ENCODE measurements at places on chromosomes 3 and 15.

DNA sequence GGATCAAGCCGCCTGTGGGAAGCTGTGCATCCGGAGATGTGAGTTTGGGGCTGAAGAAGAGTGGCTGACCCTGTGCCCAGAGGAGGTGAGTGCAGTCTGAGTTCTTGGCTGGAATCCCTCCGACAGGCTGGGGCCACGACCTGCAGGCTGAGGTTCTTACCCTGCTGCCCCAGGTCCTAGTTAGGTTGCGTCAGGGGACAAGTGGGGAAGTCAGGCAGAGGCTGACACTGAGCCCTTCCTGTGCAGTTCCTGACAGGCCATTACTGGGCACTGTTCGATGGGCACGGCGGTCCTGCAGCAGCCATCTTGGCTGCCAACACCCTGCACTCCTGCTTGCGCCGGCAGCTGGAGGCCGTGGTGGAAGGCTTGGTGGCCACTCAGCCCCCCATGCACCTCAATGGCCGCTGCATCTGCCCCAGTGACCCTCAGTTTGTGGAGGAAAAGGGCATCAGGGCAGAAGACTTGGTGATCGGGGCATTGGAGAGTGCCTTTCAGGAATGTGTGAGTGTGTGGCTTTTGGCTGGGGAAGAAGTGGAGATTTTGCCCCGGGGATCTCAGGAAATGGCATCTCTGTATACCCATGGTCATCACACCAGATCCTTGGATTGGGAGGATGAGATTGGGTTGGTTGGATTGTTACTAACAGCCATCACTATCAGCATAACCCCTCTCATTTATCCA lies 1.3 kb downstream of the PPM1M start:
- DNase-seq = no peak

DNA sequence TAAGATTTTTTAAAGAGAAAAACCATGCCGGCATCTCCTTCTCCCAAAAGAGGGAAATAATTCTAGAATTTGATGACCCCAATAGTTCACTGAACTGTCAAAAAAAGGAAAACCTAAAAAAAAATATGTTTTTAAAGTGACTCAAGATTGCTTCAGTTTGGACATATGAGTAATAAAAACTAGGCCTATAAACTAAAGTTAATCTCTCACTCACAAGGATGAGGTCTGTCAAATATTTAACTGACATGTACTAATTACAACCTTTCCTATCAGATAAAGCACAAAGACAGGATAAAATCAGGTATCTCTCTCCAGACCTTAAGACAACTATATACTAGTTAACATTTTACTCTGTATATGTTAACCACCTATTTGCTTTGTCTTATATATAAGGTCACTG lies 231.9 kb downstream of the NSUN3 start:
- no peak for DNase-seq

DNA sequence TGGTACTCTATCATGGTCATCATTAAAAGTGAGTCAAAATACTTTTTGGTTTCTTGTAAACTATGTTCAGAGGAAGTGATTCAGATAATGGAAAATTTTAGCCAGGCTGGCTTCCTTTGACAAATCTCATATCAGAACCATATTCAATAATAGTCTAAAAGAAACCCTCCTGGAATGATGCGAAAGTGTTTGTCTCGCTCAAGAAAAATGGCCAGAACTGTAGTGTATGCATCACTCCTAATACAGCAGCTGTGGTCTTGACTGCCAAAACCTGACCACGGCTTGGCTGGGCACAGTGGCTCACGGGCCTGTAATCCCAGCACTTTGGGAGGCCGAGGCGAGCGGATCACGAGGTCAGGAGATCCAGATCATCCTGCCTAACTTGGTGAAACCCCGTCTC lies 35.6 kb upstream of the KCNMB2 start:
- DNase-seq = no peak

- DNase-seq = peak; percentile 62
These were observed 36.2 kb downstream of the GLB1 start for GRCh38 chr3:33060609-33061337.

- DNase-seq = no peak
These were observed 14.9 kb upstream of the MYH15 start for GRCh38 chr3:108525256-108525655.

DNA sequence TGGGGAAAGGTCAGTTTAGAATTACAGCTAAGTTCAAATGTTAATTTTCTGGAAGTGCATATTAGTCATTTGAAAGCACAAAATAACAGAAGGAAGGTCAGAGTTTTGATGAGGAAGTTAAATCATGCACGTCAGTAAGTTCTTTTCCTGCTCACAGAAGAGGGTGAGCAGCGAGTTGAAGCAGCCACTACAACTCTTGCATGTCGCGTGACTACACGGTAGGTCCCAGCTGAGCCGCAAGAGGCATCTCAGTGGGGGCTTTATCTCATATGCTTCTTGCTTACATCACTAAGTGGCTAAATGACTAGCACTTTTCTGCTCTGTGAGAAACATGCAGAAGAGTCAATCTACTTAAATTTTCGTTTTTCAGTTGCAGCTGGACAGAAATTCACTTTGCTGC lies 21.3 kb upstream of the SEC62 start:
- DNase-seq = peak; percentile 3

GRCh38 chr15:89482139-89482538 lies 14.2 kb downstream of the RHCG start:
- DNase-seq = no peak

DNA sequence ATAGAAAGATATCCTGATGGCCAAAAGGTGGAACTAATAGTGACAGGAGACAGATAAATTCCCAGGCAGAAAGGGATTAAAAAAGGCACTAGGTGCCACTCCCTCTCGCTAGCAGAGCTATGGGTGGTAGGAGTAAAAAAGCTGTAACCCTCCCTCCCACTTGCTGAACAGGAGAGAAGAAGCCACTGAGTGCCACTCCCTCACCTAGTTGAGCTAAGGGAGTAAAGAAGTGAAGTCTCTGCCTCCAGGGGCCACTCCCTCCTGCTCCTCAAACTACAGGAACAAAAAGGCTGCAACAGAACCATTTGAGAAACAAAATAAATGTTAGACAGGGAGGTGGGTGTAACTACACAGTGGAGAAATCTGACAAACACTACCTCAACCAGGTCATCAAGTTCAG lies 276.2 kb upstream of the EPHA6 start:
- no peak for DNase-seq

DNA sequence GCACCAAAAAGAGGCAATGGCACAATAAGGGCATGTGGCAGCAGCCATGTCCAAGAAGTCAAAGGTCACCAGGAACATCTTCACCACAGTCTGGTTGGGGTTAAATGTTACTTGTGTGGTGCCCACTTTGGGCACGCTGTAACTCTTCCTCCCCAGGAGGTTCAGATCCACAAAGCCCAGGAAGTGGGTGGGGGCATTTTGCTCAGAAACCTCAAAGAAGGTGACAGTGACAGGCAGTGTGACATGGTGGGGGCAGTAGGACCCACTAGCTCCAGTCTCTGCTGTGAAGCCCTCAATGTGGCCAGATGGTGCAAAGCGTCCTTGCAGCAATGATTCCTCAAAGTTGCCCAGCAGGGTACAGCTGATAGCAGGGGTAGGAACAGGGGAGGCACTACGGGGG lies 5.8 kb downstream of the ZNF80 start:
- peak; percentile 27 for DNase-seq

DNA sequence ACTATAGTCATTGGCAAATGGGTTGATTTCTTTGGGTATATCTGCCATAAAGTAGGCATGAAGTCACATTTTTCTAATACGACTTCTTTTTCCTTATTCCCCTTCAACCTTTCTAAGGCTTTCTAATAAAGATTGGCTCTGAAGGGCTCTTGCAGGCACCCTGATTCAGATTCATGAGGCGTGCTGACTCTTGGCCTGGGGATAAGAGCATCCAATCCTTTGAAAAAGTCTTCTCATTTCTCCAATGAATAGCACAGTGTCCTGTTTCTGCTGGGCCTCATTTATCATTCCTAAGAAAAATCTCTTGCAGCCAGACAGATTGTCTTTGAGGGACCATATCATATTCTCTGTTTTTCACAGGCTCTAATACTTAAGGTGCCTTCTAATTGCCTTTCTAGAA lies 32.3 kb upstream of the BNIP2 start:
- no peak for DNase-seq

GRCh38 chr3:169239756-169240155 lies 423.8 kb downstream of the MECOM start:
- DNase-seq = no peak

- no peak for DNase-seq
These were observed 84.5 kb downstream of the ZIC1 start for GRCh38 chr3:147493666-147494065.

DNA sequence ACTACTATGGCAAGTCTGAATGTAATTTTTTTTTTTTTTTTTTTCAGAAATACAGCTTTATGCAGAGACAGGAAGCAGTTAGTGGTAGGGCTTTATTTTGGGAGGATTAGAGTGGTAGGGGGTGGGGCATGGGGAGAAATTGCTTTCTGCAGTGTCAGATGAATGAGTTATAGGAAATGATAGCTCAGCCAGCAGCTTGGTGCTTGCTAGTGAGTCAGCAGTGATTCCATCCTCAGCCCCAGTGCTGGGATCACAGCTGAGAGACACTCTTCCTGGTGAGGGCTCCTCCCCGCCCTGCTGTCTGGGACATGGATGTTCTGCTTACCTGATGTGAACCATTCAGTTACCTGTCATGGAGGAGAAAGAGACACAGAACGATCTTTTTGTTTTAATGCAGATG lies 39.6 kb downstream of the SEMA6D start:
- no peak for DNase-seq

- DNase-seq = peak; percentile 22
These were observed 640 bp downstream of the MB21D2 start for GRCh38 chr3:192917028-192917403.

- DNase-seq = no peak
These were observed 20.8 kb upstream of the DUSP7 start for GRCh38 chr3:52076896-52077780.

GRCh38 chr3:195709676-195710085 lies 11.1 kb upstream of the MUC20 start:
- no peak for DNase-seq

DNA sequence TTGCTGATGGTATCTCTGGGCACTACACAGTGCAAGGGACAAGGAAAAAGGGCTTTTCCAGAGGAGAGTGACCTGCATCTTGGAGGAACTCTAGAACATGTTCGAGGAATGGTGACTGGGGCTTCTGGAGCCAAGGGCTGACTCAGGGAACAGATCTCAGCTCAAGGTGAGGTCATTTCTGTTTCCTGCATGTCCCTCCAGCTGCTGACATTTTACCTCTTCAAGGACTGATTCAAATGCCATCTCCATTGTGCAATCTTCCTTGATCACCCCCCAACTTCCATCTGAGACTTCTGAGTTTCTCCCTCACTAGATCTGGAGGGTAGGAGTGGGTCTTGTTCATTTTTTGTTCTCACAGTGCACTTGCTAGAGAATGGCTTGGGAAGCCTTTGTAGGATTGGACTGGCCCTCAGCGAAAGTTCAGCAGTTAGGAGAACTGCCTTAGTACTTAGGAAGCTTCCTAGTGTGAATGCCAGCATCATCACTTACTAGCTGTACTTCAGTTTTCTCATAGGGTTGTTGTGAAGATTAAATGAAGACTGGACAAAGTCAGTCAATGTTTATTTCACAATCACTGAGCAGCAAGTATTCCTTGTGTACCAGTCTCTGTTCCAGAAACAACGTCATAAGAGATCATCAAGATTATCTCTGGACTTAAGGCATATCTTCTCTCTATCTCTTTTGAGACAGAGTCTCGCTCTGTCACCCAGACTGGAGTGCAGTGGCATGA lies 2.6 kb upstream of the IDH3A start:
- no peak for DNase-seq

- DNase-seq = no peak
These were observed 16.2 kb downstream of the DHFR2 start for GRCh38 chr3:94046533-94046932.

GRCh38 chr15:69093127-69093526 lies 67.3 kb upstream of the GLCE start:
- DNase-seq = no peak

- DNase-seq = no peak
These were observed 9.3 kb downstream of the FOXL2 start for GRCh38 chr3:138937690-138938055.

GRCh38 chr3:146634346-146634745 lies 29.2 kb upstream of the PLSCR5 start:
- no peak for DNase-seq

GRCh38 chr3:462851-463250 lies 266.3 kb downstream of the CHL1 start:
- no peak for DNase-seq

- no peak for DNase-seq
These were observed 251.4 kb upstream of the TGFBR2 start for GRCh38 chr3:30354972-30355371.

- DNase-seq = no peak
These were observed at the start of gene FETUB for GRCh38 chr3:186639778-186640472. TSS of gene FETUB (plus strand) at chr3:186640399. CDS start at chr3:186640461, 62 bp downstream.

- no peak for DNase-seq
These were observed 308.7 kb downstream of the MAGI1 start for GRCh38 chr3:65729973-65730372.

GRCh38 chr15:76553564-76553963 lies 217.0 kb downstream of the ISL2 start:
- DNase-seq = no peak

- no peak for DNase-seq
These were observed 71.7 kb downstream of the NEDD4 start for GRCh38 chr15:55921744-55922143.

DNA sequence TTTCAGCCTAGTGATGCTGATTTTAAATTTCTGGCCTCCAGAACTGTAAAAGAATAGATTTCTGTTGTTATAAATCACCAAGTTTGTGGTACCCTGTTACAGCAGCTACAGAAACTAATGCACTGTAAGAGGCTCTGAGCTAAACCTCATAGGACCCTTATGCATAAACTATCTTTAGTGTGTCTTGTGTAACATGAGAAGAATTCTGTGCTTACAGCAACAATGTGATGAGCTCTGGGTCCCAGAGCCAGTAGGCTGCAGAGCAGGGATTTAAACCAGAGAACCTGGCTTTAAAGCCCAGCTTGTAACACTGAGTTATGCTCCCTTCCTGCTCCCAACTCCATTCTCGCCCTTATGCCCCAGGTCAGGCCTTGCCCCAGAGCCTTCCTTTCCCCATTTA lies 113.1 kb downstream of the THSD4 start:
- DNase-seq = no peak

- no peak for DNase-seq
These were observed 36.3 kb upstream of the TMC3 start for GRCh38 chr15:81410318-81410753.

- DNase-seq = no peak
These were observed 51.4 kb downstream of the OXNAD1 start for GRCh38 chr3:16316396-16316795.

DNA sequence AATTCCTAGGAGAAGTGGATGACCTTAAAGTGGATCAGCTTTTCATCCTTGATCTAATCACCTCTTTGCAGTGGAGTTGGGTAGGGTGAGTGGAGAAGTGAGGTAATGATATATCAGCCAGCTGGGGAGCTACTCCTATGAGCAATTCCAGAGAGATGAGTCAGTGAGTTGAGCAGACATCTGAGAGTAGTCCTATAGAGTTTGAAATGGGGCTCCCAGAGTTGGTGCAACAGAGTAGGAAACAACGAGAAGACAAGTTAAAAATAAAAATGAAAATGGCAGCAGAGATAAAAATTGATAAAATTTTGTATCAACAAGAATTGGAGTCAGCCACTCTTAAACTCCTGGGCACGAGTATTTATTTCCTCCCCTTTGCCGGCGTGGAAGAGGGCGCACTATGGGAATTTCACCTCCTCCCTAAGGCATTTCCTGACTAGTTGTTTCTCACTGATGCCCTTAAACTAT lies 150.8 kb upstream of the DPH6 start:
- no peak for DNase-seq

- DNase-seq = no peak
These were observed 46.9 kb downstream of the PIK3R4 start for GRCh38 chr3:130699765-130700164.

- DNase-seq = no peak
These were observed 45.0 kb downstream of the PDHB start for GRCh38 chr3:58388550-58389091.

- DNase-seq = no peak
These were observed 106.7 kb upstream of the SNRPN start for GRCh38 chr15:24848050-24848449.

All from activated CD4-positive, alpha-beta T cell treated with anti-CD3 and anti-CD28 coated beads, Interleukin-2, amount 50 U/mL, for 1 hour (primary cell).